ENCODE measurements at places on chromosomes 7 and 10. TPM values are rescaled to one million over a fixed set of nuclear protein-coding genes. Genes with fewer than 3 reads are reported as not detected.

Gene AKR1C4
- total RNA-seq, result not detected

Gene SUN3
- not detected for total RNA-seq

DNA sequence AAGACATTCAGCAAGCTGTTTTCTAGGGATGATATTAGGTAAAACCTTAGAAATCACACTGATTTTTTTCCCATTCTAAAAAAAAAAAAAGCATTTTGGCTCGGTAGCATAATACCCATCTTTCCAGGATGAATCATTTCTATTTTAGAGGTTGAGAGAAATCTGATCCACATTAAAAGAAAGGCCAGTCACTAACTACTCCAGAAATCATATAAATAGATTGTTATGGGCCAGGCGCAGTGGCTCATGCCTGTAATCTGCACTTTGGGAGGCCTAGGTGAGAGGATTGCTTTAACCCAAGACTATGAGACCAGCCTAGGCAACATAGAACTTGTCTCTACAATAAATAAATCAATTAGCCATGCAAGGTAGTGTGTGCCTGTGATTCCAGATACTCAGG is 164.3 kb downstream of the BAMBI start:
- H3K4me3 ChIP-seq, result no peak overlapping the region
- no peaks in the 10 kb centered on the region for H3K36me3 ChIP-seq
- no peaks in the 10 kb centered on the region for H3K4me1 ChIP-seq
- no peak for DNase-seq
- H3K27me3 ChIP-seq, result no peaks in the 10 kb centered on the region
- no peak overlapping the region for H3K27ac ChIP-seq

Gene FAM241B
- total RNA-seq, result 3.5 TPM

DNA sequence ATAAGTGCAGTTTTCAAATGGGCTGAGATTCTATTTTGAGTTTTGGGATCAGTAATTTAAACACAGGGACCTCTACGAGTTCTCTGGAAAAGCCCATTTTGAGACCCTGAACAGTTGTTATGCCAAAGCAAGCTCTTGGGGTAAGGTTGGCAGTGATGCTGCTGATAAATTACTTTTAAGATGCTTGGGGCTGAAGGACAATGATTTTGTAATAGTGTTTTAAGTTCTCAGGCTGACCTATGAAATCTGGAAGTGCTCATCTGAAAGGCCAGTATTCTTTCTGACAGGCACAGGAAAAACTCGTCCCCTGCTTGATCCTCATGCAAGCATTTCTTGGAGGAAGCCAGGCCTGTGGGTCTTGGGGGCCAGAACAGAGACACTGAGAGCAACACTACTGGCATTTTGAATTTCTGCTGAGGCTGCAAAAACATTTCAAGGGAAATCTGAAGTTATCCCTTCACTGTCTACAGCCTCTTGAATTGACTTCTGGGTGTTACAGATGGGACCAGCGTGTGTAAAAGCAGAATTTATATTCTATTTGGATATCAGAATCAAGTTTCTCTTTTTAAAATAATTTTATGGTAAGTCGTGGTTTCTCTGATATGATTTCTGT is 79.7 kb downstream of the AUTS2 start:
- H3K36me3 ChIP-seq, result no peaks in the 10 kb centered on the region
- no peak overlapping the region for H3K27ac ChIP-seq
- DNase-seq, result no peak
- peaks cover 6% of the 10 kb centered on the region for H3K4me1 ChIP-seq

DNA sequence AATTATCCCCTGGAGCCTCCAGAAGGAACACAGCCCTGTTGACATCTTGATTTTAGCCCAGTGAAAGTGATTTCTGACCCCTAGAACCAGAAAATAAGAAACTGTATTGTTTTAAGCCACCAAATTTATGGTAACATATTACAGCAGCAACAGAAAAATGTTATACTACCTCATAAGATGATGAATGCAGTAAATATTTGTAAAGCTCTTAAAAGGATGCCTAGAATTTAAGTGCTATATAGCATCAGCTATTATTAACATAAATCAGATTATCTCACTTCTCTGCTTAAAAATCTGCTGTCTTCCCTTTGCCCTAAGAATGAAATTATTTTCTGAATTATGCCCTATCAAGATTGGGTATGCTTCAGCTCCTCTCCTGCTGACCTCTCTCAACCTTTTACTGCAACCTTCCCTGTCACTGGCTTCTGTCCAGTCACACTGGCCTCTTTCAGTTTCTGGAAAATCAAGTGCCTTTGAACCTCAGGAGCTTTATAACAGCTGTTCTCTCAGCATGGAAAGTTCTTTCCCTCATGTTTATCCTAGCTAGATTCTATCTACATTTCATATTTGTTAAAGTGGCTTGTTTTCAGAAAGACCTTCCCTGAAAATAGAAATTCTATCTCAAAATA is 78.9 kb downstream of the GPR37 start:
- no peaks in the 10 kb centered on the region for H3K4me1 ChIP-seq
- H3K4me3 ChIP-seq, result no peak overlapping the region
- no peak for DNase-seq
- no peaks in the 10 kb centered on the region for H3K27me3 ChIP-seq
- H3K27ac ChIP-seq, result no peak overlapping the region

DNA sequence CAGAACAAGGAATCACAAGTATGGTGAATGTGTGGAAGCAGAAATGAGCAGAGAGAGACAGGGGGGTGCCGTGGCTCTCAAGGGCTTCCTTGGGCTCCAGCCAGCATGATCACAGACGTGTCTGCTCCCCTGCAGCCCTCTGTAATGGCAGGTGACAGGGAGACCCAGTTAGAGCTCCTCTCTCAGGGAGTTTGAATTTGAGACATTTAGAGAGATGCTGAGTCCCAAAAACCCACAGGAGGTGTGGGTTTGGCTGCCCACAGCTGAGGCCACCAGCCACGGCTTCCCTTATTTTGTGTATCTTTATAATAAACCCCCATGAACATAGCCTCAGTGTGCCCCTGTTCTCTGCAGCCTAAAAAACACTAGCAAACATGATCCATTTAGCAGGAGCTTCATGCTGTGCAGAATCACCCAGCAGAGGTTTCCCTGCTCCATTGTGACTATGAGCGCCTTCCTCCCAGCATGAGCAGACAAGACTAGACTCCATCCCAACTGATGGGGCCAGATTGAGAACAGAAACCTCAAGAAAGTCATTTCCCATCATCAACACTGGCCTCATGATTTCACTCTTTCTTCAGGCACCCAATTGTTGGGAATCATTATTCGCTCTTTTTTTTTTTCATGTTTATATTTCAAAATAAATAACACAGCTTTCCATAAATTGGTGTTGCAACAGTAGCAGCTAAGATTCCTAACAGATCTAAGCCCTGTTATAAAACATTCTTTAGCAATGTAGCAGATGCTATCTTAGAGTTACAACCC is 13.4 kb downstream of the NOD1 start:
- peaks cover 40% of the 10 kb centered on the region for H3K4me1 ChIP-seq
- no peak overlapping the region for H3K27ac ChIP-seq
- DNase-seq, result no peak
- H3K27me3 ChIP-seq, result no peaks in the 10 kb centered on the region

DNA sequence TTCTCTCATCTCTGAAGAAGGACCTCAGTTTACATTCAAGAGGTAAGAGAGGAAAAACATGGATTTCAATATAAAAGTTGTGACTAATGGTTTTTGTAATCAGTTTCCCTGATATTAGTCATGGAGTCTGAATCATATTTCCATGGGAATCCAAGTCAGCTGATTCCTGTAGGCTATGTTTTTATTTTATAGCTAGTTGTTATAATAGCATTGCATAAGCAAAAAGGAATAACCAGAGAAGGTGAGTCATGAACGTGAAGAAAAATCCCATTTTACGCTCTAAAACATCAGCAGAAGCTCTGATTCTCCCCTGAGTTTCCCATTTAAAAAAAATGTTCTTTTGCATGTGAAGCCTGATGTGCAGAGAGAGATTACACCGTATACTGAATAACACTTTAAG is 299.3 kb downstream of the SFMBT2 start:
- H3K4me3 ChIP-seq, result no peak overlapping the region
- no peaks in the 10 kb centered on the region for H3K4me1 ChIP-seq
- H3K27ac ChIP-seq, result no peak overlapping the region
- H3K36me3 ChIP-seq, result no peaks in the 10 kb centered on the region

DNA sequence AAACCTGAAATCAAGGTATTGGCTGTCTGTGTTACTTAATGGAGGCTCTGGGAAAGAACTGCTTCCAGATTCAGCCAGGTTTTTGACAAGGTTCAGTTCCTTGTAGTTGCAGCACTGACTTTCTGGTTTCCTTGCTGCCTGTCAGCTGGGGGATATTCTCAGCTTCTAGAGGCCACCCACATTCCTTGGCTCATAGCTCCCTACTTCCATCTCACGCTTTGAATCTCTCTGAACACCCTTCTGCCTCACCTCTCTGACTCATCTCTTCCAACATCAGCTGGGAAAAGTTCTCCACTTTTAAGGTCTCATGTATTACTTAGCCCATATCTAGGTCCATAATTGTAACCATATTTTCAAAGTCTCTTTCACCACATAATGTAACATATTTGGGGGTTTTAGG is 22.9 kb upstream of the GPR22 start:
- no peaks in the 10 kb centered on the region for H3K4me1 ChIP-seq
- no peak overlapping the region for H3K4me3 ChIP-seq
- DNase-seq, result no peak
- no peak overlapping the region for H3K27ac ChIP-seq

Gene HOXA9
- total RNA-seq, result 1.9 TPM

DNA sequence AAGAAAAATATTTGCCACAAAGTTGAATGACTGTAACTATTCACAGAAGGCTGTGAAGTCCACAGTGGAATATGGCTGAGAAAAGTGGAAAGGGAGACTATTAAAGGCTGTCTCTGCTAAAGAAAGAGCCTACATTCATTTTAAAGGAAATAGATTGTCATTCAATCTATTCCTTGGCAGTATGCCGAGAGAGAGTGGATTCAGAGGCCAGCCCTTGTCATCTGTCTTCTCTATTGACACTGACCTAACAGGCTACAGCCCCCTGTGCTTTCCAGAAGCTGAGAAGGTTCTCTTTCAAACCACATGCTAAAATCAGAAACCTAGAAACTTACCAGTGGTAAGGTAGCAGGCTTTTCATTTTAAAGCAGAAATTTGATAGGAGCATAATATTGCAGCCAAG is 12.1 kb downstream of the ODAD2 start:
- H3K27ac ChIP-seq, result no peak overlapping the region
- H3K4me3 ChIP-seq, result no peak overlapping the region
- no peaks in the 10 kb centered on the region for H3K27me3 ChIP-seq

GRCh38 chr10:33927347-33927746 is 592.9 kb upstream of the NRP1 start:
- no peaks in the 10 kb centered on the region for H3K4me1 ChIP-seq
- H3K36me3 ChIP-seq, result no peaks in the 10 kb centered on the region
- H3K27ac ChIP-seq, result no peak overlapping the region

Gene CYP3A7
- not detected for total RNA-seq

GRCh38 chr10:10044922-10045764 is 972.5 kb upstream of the CELF2 start:
- H3K4me3 ChIP-seq, result no peak overlapping the region
- DNase-seq, result no peak
- no peaks in the 10 kb centered on the region for H3K36me3 ChIP-seq

GRCh38 chr10:133378251-133379096 is 588 bp upstream of the PAOX start:
- peak; percentile 63 for DNase-seq
- peak overlapping the region; percentile 72 for H3K4me3 ChIP-seq
- H3K27ac ChIP-seq, result peak overlapping the region; percentile 0
- H3K4me1 ChIP-seq, result peaks cover 16% of the 10 kb centered on the region

Gene CALML5
- total RNA-seq, result not detected

- H3K4me1 ChIP-seq, result peaks cover 10% of the 10 kb centered on the region
- H3K4me3 ChIP-seq, result no peak overlapping the region
- H3K36me3 ChIP-seq, result peaks cover 8% of the 10 kb centered on the region
- no peaks in the 10 kb centered on the region for H3K27me3 ChIP-seq
- H3K27ac ChIP-seq, result no peak overlapping the region
Observed at GRCh38 chr7:102248456-102249395, 37.9 kb upstream of the SH2B2 start.

Gene TMEM273
- total RNA-seq, result 12.6 TPM

Gene LIPN
- not detected for total RNA-seq

Gene DPP6
- total RNA-seq, result 82.2 TPM

Measured in thyroid gland (tissue), 4 donors.